D721Med (cell line): ENCODE measurements at places on chromosomes 2 and 18.

- no peak for DNase-seq
These were observed 24.8 kb downstream of the ATP9B start for GRCh38 chr18:79093986-79094385.

- no peak for DNase-seq
These were observed 25.9 kb downstream of the GREB1 start for GRCh38 chr2:11559786-11560155.

- no peak for DNase-seq
These were observed 957.1 kb upstream of the CHAC2 start for GRCh38 chr2:52810460-52810859.

DNA sequence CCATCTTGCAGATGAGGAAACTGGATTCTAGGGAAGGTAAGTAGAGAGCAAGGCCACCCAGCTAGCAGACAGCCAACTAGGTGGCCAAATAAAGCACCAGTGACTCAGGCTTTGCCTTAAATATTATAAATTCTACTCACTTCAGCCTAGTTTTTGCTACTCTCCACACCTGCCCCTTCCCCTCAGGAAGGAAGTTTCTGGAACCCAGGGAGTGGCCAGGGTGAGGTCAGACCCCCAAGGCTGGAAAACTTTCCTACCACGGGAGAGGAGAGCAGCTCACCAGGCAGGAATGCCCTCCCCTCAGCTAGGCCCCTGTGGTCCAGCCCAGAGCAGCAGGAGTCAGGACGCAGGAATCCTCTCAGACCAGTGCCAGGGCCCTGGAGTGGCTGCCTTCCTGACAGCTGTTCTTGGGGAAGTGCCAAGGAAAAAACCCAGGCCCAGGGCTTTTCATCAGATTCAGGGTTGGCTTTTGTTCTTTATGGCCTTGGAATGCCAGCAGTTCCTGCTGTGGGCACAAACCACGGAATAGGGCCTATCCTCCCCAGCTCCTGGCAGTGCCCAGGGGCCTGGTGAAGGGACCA, 5.1 kb upstream of the PAX8 start:
- DNase-seq, result no peak
